ENCODE measurements at places on chromosomes 5 and 9.

GRCh38 chr5:96347502-96348292 lies 85.4 kb downstream of the PCSK1 start:
- DNase-seq = no peak

DNA sequence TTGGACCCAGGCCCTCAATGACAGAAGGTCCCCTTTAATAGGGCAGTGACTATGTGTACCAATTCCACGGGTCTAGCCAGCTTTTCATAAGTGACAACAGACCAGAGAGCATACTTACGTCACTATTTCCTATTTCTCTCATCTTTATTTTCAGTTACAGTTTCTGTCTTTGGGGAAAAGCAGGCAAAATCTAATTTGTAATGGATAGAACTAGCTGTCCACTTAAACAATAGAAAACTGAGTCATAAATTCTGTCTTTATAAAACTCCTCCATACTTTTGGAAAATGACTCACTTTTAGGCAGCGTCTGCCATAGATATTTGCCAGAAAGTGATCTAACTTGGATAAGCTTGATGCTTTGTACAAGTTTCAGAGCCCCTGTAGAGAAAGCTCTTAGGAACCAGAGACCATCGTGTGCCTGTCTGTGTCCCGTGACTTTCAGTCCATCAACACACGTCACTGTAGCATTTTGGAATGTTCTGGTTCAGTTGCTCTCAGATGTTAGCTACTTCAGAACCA lies 101.9 kb downstream of the F2RL2 start:
- peak; percentile 26 for DNase-seq

- no peak for DNase-seq
Observed at GRCh38 chr5:20536341-20536740, 548.3 kb upstream of the CDH18 start.

GRCh38 chr5:53782620-53783019 lies 222.2 kb downstream of the NDUFS4 start:
- no peak for DNase-seq

GRCh38 chr9:11779971-11780370 lies 913.2 kb upstream of the TYRP1 start:
- no peak for DNase-seq

- DNase-seq = no peak
Observed at GRCh38 chr5:148684528-148684927, 30.2 kb upstream of the HTR4 start.

- no peak for DNase-seq
Observed at GRCh38 chr9:82406456-82407085, 418.0 kb downstream of the SPATA31D1 start.

DNA sequence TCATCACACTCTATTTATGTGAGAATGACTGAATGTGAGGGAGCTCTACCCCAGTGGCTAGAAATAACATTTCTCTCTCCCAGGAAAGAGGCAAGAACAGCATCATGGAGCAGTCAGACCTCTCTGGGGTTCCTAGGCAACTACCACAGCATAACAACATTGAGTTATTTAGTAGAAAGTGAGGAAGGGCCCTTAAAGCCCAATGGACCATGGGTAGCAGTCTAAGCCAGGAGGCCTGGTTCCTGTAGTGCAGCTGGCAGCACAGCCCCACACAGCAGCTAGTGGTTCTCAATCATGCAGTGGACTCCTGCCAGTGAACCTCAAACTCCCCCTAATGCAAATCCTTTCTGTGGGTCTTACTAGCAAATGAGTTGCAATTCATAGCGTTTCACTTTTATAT lies 55.3 kb downstream of the SPEF2 start:
- no peak for DNase-seq

GRCh38 chr5:153835891-153836515 lies 202.7 kb downstream of the FAM114A2 start:
- DNase-seq = no peak

GRCh38 chr9:108835831-108836230 lies 20.0 kb downstream of the ACTL7B start:
- no peak for DNase-seq

DNA sequence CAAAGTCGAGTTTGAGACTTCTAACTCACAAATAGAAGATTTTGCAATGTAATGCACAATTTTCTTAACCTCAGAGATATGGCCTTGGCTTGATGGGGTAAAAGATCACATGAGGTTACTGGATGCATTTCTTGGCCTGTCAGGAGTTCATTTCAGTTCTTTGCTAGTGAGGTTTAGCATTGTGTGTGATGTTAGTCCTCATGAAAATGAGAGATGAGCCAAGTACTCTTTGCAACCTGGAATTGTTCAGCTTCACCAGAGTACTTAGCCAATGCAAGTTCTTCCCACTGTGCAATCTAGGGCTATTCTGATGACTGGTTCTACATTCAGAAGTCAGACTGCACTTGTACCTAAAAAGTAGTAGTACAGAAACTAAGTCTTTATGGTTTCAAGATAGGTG lies 24.9 kb downstream of the GNAQ start:
- no peak for DNase-seq

DNA sequence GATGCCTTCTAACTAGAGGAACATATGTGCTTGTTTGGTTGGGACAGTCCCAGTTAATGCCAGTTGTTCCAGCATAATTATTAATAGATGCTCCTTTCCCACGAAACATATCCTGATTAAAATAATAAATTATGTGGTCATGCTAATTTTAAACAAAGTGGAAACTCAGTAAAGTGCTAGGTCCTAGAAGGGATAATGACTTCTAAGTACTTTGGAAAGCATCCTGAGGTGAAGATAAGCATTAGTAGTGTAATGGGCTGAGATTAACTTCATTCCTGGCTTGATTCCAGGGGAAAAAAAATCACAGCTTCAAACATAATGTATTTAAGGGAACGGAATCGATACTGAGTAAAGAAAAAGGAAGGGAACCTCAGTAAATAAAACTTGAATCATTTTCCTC lies 213.7 kb upstream of the SNX2 start:
- DNase-seq = no peak

GRCh38 chr5:74957906-74958305 lies 91.7 kb upstream of the FAM169A start:
- DNase-seq = no peak

- DNase-seq = peak; percentile 14
Observed at GRCh38 chr9:85425153-85425611, 316.6 kb downstream of the AGTPBP1 start.

- no peak for DNase-seq
Observed at GRCh38 chr5:110194191-110194590, 504.5 kb downstream of the MAN2A1 start.

GRCh38 chr5:81989204-81989603 lies 17.4 kb downstream of the ATG10 start:
- DNase-seq = no peak

GRCh38 chr9:99335280-99335679 lies 113.2 kb downstream of the SEC61B start:
- DNase-seq = no peak

GRCh38 chr5:94467954-94468930 lies 150.2 kb downstream of the KIAA0825 start:
- no peak for DNase-seq

DNA sequence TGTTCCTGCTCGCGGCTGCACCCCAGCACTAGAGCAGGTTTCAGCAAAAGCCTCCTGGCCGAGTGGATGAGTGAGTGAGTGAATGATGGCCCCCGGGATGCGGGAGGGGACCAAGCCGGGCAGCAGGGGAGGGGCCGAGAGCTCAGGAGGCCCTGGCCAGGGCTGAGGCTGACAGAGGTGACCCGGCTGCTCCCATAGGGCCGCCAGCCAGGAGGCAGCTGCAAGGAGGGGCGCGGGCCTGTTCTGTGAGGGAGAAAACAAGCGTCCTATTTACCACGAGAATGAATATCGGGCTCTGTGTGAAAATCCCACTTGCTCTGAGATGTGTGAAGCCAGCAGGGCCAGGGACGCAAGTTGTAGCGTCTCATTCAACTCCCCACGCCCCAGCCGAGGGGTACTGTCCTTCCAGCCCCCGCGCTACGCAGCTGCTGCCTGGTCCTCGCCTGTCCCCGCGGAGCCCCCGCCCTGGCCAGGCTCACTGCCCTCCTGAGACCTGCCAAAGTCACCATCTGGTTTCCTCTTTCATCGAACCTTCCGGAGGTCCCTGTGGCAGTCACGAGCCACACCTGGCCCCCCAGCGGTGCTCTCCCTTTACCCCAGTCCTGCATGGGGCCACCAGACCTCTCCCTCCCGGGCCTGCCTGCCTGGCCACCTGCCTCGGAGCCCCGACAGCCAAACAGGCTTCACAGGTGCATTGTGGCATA lies 38.8 kb downstream of the RASGEF1C start:
- no peak for DNase-seq

DNA sequence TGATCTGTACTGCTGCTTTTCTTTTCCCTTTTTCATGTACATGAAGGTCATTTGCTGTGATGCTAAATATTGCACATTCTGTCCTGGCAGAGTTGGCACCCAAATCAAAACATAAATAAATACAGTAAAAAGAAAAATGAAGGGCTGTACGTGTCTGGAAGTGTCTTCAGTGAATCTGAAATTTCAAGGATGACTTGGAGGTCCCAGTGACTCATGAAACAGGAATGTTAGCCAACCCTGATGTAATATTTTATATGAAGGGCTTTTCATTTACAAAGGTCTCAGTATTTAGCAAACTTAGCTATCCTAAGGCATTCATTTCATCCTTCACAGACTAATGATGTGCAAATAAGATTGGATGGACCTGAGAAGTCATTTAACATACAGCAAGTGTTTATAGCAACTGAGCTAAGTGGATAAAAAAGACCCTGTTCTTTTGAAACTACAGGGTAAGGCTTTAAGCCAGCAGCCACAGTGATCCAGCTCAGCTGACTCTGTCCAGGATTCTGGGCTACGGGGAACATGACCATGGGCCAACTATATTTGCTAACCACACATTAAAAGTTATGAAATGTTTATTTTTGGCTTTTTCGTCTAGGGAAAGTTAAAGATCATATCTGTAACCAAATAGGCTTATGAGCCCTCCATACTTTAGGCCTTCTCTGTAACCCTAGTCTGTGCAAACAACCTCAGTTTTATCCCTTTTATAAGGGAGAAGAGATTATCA lies 104.0 kb upstream of the DMRTA1 start:
- no peak for DNase-seq

DNA sequence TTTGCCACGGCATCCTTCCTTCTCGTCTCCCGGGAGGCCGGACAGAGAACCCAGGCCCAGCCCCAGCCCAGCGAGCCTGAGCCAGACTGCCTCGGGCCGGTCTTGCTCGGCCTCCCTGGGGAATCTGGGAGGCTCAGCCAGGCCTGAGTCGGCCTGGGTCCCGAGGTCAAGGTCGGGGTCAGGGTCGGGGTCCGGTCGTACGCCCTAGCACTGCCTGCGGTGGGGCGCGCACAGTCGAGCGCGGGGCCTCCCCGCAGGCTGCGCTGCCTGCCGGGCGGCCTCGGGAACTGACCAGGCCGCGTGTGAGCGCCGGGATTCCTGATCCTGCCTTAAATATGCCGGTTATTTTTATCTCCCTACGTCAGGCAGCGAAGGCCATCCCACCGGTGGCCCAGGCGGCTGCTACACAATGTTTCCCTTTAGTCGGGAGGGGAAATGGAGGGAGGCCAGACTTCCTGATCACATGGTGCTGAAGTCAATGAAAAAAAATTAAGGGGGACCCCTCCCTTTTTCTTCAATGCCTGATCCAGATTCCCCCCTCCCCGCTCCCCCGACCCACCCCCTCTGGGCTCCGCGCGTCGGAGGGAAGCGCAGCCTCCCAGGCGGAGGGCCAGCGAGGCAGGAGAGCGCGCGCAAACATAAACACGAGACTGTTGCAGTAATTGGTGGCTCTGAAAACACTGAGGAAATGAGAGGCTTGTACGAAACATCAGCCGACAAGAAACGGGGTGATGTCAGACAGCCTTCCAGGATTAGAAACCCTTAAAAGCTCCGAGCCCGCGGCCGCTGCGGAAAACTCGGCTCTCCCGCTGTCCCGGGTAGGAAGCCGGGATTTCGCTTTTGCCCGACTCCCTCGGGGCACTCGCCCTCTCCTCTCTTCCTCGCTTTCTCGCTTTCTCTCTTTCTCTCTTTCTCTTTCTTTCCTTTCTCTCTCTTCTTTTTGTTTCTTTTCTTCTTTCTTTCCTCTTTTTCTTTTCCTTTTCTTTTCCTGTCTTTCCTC lies 148.2 kb upstream of the KLF4 start:
- peak; percentile 65 for DNase-seq

DNA sequence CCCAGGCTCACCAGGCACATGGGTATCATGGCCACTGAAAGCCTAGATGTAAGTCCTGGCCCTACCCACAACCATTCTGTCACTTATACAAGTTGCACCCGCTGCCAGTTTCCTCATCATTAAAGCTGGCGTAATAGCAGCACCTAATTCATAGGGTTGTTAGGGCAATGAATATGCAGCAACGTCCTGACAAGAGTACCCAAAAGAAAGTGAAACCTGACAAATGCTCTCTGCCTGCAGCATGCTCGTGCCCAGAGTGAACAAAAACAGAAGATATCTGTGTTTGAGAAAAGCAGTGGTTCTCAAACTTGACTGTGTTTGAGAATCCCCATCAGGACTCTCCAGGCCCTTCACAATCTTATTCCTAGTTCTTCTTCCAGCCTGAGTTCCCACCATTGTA lies 632.4 kb downstream of the SEMA5A start:
- DNase-seq = no peak

- DNase-seq = no peak
Observed at GRCh38 chr5:140595538-140596300, 31.1 kb downstream of the SLC35A4 start.

DNA sequence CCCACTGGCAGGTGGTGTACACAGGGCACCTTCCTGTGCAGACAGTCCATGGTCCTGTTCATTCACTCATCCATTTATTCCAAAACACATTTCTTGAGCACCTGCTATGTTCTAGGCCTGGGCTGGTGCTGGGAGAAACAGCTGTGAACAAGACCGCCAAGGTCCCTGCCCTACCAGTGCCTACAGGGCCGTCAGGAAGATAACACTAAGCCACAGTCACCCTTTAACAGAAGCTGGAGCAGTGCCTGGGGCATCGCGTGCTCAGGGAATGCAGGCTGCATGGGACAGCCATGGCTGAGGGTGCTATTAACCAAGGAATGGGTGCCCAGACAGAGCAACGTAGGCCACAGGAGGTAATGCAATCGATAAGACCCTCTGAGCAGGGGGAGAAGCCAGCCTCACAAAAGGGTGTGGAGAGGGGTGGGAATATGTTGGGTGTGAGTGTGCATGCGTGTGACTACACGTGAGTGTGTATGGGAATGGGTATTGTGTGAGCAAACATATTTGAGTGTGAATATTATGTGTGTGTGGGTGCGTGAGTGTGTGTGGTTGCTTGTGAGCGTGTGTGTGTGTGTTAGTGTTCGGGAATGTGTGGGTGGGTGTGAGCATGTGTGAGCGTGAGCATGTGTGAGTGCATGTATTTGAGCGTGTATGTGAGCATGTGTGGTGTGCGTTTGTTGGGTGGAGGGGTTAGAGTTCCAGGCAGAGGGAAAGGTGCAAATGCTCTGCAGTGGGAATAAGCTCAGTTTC lies 19.1 kb downstream of the DUSP1 start:
- no peak for DNase-seq

Measured in B cell (primary cell).